Esophagus mucosa (tissue), 1 donor: ENCODE measurements at places on chromosomes 16 and 17.

- peak; percentile 62 for ATAC-seq
Measured at GRCh38 chr16:15607700-15608396, 35.1 kb downstream of the MARF1 start.

DNA sequence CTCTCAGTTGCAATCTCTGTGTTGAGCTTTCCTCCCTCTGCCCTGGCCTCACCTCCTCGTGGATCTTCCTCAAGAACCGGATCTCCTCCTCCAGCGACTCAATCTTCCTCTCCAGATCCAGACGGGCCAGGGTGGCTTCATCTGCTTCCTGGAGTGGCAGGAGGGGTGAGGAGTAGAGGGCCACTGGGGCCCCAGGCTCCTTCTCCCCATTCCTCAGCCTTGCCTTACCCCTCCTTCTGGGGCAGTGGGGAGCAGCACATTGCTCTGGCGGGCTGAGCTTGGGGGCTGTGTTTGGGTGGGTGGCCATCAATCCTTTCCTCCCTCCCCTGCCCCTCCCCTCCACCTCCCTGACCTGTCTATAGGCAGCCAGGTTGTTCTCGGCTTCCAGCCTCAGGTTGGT lies 1.6 kb downstream of the GFAP start:
- ATAC-seq: no peak

DNA sequence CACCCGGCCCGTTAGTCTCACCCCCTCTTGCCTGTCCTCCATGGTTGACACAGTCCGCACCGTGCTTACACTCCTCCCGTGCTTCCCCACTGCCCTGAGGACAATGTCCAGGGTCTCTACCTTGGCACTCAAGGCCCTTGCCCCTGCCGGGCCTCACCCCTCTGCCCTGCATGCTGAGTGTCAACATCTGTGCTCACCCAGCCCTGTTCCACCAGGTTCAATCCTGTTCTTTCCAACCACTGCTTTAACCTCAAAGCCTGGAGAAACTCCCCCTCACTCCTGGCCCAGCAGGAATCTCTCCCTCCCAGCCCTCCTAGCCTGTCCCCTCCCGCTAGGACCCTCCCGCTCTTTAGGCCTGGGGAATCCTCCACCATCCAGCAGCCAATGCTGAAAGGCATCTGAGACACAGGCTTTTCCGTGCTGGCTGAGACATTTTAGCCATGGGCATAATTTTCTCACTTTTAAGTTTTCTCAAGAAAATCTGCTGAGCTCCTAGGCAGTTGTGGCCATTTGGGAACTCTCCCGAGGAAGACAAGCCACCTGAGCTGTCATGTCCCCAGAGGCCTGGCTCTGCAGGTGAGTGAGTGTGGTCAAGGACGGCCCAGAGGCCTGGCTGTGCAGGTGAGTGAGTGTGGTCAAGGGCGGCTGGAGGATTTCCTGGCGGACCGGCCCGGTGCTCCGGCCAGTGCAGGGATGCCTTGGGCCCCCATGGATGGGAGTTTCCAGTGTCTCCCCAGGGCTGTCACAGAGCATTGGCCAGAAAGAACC lies 10.8 kb upstream of the P2RX1 start:
- no peak for ATAC-seq

DNA sequence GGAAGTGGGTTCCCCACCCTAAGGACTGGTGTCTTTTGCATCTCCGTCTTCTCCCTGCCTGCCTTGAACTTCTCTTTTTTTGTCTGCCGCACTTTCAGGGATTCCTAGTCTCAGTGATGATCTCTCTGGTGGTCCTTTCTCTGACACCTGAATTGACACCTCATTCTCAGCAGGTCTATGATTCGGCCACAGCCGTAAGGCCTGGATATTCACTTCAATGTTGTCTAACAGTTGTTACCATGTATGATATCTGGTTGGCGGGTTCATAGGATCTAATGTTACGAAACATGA lies 25.1 kb upstream of the SLC47A1 start:
- ATAC-seq: no peak

DNA sequence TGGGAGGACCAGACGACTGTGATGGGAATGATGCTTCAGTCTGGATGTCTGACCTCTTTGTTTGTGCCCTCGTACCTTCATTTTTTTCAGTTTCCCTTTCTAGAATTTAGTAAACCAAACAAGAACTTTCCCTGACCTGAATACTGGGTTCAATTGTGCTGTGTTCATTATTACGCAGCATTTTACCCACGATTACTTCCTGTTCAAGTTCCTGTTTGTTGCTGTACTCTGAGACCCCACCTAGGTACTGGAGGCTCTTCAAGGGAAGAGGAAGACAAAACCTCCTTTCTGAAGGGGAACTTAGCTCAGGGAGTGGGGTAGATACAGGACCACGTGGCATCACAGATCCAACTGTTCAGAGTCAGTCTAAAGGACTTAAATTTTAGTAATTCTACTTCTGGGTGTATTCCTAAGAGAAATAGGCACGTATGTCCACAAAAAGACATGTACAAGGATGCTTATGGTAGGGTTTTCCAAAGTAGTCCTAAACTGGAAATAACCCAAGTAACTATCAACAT lies 9.2 kb upstream of the PRKCB start:
- peak; percentile 48 for ATAC-seq

- ATAC-seq: no peak
Measured at GRCh38 chr16:81494434-81494806, 49.8 kb downstream of the CMIP start.

DNA sequence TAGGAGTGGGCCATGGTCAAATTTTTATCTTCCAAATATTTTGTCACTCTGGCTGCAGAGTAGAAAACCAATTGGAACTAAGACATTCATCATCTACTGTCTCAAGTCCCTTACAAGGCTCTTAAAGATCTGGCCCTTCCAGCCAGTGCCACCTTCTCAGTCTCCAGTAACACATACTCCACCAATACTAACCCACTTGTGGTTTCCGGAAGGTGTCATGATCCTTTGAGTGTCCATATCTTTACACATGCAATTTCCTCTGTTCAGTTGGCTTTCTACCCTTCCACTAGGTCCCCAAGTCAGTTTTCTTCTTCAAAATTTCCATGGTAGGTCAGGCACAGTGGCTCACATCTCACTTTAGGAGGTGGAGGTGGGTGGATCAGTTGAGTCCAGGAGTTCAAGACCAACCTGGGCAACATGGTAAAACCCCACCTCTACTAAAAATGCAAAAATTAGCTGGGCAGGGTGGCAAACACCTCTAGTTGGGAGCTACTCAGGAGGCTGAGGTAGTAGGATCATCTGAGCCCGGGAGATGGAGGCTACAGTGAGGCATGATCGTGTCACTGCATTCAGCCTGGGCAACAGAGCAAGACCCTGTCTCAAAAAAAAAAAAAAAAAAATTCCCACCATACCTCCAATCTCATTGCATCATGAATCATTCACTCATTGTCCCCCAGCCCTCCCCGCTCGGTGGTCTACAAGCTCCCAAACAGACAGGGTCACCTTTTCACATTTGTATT lies 6.0 kb upstream of the GRB2 start:
- ATAC-seq: no peak

DNA sequence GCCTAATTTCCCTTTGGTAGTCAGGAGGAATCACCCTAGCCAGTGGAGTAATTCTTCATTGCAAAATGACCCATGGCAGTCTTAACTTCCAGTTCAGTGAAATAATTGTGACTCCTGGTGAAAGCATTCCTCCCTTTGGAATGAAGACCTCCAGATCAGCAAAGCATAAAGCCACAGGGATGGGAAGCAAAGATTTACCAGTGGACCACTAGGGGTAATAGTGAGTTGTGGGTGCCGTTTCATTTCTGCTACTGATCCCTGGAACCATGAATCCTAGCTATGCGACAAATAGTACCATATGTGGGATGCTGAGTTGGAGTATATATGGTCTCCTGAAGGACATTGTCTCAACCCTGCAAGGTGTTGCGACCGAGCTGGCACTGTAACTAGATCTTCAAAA lies 13.7 kb downstream of the DYNLL2 start:
- no peak for ATAC-seq

- peak; percentile 25 for ATAC-seq
Measured at GRCh38 chr17:55806745-55807495, 56.1 kb downstream of the PCTP start.

DNA sequence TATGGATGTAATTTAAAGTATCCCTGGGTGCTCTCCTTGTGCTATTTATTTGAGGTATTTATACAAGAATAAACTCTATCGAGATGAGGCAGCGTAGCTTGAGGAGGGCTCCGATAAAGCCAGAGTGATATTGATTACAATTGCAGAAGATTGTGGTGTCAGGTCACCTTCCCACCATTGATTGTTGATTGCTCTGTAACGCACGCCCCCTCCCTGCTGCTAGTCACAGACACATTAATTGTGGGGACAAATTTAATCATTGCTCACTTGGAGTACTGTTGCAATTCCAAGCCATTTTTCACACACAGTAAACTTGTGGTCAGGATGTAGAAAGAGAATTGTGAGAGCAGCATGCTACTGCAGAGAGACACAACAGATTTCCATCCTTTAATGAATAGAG lies 75.4 kb downstream of the IRX3 start:
- no peak for ATAC-seq

GRCh38 chr17:80605326-80606066 lies 60.9 kb downstream of the RPTOR start:
- peak; percentile 98 for ATAC-seq

- ATAC-seq: peak; percentile 23
Measured at GRCh38 chr16:23072769-23073549, 76.3 kb downstream of the USP31 start.

DNA sequence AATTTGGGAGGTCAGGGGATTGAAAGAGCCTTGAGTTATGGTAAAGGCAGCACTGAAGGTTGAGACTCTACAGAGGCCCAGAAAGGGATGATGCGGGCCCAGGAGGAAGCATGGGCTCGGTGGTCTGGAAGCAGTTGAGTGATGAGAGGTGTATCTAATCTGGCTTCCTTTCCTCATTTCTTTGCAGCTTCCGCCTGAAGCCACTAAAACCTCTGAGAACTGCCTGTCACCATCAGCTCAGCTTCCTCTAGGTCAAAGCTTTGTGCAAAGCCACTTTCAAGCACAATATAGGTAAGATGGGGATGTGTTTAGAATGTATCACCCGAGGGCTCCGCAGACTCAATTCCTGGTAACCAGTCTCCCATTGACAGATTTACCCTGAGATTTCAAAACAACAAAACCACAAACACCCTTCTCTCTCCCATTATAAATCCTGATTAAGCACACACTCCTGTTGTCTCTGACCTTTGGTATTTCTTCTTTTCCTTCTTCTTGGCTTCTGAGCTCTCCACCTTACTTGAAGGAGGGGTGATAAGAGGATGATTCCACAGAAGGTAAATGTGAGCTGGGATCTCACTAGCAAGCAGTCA lies 21.2 kb downstream of the USP43 start:
- ATAC-seq: no peak

DNA sequence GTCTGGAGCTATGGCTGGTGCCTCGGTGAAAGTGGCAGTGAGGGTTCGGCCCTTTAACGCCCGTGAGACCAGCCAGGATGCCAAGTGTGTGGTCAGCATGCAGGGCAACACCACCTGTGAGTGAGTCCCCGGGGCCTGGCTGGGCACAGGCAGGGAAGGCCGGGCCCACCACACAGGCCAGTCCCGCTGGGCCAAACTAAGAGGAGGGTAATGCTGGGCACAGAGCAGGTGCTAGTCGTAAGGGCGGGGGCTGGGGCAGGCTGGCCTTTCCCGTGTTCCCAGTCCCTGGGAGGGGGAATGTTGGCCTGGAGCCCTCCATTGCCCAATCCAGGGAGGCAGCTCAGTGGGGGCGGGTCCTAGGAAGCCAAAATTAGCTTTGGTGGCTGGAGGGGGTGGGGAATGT lies 2.5 kb downstream of the KIF1C start:
- no peak for ATAC-seq

- peak; percentile 48 for ATAC-seq
Measured at GRCh38 chr17:35404360-35404759, 27.9 kb downstream of the SLFN12 start.

DNA sequence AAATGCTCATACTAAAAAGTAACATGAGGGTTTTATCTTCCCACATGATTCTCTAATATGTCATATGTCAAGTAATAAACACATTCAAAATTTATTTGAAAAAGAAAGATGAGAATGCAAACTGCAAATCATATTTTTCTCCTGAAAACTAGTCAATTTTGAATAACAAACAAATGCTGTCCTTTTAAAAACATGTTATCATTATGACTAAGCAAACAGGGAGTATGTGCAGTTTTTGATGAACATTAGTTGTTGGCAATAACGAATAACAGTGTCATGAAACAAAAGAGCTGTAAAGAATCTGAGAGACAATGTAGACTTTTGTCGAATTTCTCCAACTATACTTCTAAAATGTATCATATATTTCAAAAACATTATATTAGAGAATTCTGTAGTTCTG lies 34.8 kb downstream of the RPGRIP1L start:
- ATAC-seq: no peak
